SHP77 (cell line): ENCODE measurements at places on chromosomes 5 and 9.

- DNase-seq, result no peak
These were observed 5.7 kb downstream of the CDO1 start for GRCh38 chr5:115810761-115811160.

- DNase-seq, result no peak
These were observed 137.1 kb upstream of the ZNF366 start for GRCh38 chr5:72644296-72644695.

DNA sequence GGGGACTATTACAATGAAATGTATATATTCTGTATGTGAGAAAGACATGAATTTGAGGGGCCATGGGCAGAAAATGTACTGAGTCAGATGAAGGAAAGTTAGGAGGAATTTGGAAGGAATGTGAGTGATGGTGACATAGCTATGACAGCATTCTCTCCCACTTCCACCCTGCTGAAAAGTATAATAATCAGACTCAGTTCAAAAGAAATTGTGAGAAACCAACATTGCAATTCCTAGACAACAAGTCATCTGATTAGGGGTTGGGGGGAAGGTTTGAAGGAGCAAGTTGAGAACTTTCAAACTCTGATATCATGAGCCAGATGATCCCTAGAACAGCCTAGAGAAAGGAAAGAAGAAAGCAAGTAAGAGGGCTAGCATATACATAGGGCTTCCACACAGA is 370.6 kb downstream of the DMRTA1 start:
- no peak for DNase-seq

DNA sequence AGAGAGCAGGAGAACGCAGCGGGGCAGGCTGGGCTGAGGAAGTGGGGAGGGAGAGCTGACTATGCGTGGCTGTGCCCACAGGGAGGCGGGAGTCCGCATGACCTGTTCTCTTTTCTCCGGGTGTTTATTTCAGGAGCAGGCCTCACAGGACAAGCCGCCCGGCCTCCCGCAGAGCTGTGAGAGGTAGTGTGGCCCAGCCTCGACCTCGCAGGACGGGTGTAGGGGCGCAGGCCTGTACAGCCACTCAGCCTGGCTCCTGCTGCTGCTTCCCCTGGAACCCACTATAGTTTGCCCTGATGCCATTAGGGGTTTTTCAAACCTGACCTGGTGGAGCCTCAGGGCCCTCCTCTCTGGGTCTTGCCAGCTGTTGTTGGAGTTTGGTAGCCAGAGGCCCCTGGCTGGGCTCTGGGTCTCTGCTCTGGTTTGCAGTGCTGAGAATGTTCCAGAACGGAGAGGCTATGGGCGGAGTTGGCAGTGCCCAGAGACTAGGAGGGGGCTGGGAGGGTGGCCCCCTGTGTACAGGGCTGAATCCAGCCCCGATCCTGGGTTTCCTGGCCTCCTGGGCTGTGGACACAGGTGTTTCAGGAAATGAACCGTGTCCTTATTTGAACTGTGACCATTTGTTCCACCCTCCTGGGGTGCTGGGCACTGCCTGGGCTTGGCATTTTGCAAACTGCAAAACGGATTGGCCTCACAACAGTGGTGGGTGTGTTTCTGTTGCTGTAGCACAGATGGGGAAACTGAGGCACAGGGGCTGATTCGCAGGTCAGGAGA is 78.8 kb downstream of the WNK2 start:
- no peak for DNase-seq

DNA sequence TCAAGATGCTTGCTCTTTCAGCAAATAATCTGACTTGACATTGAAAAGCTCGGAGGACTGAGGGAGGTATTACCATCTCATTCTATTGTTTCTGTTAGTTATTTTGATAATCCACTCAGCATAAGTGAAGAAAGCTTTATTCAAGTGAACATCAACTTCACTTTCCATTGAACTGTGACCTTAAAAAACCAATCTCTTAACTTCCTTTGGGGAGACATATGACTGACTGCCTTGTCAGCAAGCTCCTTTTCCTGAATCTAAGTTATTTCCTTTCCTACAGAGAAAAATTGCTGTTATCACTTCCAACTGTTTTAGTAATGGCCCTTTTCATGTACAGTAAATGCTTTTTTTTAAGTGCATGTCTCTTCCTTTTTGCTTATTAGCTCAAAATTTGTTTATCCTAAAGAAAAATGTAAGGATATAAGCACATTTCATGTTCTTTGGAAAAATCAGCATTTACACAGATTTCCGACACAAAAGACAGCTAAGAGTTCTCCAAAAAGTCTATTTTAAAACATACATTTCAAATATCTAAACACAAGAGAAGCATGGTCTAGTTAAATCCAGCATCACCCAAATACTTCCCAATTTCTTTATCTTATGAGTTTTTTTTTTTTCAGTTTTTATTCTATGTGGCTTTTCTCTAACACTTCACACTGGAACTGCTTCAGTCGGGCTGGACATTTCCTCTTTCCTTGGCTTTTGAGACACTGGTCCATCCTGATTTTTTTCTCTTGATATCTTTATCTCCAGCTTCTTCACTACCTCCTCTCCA is 117.9 kb upstream of the DAB2 start:
- no peak for DNase-seq

GRCh38 chr9:82498541-82499317 is 510.2 kb downstream of the SPATA31D1 start:
- no peak for DNase-seq

DNA sequence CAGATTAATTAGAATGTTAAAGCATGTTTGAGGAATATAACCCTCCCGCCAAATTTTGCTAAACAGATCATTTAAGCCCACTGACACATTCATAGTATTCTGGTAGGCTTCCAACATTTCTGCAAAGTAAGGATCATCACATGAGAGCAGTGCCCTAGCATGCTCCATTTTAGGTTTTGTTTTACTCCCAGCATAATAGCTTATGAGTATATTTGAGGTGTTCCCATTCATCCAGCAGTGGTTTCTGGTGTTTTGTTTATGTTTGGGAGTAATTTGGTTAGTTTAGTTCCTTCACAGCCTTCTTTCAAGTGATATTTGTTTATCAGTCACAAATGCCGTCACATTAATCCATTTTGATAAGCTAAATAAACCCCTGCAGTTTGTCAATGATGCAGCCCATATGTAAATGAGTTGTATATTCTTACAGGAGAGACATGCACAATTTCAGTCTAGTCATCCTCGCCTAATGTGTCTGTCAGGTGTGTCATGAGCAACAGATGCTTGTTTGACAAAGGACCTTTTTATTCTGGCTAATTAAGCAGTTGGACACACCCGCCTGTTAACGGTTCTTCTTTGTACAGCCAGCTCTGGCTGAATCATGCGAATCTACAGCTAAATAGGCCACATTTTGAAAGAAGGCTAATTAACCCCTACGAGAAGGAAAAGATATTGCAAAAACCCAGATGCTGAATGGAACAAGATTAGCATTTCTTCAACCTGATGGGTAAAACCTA is 124.4 kb downstream of the RFX3 start:
- DNase-seq, result no peak

DNA sequence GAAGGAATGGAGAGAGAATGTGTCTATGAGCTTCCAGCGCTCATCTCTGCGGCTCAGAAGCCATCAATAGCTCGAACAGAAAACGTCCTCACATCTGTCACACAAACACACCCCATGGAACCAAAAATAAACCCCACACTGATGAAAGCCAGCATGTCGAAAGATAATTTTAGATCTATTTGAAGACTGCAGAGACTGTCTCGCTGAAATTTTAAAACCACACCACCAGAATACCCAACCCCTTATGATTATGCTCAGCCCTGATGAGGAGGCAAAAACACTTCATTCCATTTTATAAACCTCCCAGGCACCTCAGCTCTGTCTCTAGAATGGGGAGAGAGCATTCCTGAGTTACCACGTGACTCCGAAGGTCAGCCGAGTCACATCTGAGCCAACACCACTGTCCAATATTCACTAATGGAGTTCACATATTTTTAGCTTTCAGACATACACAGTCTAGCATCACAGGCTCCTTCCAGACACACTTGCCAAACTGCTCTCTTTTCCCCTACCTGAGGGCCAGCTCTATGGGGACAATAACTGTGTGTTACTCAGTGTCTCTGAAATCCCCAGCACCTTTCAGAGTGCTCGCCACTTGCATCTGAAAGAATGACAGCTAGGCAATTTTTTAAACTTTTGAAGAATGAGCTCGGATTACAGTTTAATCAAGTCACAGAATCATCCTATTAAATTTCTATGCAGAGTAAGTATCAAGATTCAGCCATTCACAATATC is 63.2 kb downstream of the SERINC5 start:
- DNase-seq, result no peak

GRCh38 chr5:139454568-139455290 is 7.8 kb downstream of the ECSCR start:
- no peak for DNase-seq

GRCh38 chr9:128805661-128806060 is 12.6 kb upstream of the ENDOG start:
- DNase-seq, result no peak

DNA sequence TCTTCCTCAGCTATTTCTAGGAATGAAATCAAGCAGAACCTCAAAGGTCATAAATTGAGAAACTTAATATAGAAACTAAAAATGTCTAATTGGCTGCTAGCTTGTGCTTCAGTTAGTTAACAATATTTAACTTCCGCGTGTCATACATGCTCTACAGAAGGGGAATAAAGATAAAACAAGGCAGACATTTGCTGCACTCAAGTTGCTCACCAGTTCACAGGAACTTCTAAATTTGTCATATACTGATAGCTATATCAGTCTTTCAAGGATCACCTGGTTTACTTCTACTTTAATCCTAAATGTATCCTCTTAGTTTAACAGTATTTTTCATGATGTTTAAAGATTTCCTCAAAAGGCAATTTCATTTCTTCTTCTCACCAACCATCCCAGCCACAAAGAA is 8.4 kb downstream of the CCNH start:
- DNase-seq, result no peak

GRCh38 chr5:40172721-40173120 is 507.0 kb upstream of the PTGER4 start:
- no peak for DNase-seq

- DNase-seq, result no peak
These were observed 800.9 kb downstream of the CDH9 start for GRCh38 chr5:26237489-26237888.

DNA sequence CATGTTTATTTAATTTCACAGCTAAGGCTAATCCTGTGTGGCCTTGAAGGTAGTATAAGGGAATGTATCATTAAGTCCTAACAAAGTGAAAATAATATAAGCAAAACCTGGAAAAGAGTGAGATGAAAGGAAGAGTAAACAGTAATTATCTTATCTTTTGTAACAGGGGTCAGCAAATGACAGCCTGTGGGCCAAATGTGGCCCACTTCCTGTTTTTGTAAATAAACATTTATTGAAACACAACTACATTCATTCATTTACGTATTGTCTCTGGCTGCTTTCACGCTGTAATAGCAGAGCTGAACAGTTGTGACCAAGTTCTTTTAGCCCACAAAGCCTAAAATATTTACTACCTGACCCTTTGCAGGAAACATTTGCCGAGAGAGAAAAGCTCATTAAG is 78.4 kb upstream of the HTR4 start:
- no peak for DNase-seq

DNA sequence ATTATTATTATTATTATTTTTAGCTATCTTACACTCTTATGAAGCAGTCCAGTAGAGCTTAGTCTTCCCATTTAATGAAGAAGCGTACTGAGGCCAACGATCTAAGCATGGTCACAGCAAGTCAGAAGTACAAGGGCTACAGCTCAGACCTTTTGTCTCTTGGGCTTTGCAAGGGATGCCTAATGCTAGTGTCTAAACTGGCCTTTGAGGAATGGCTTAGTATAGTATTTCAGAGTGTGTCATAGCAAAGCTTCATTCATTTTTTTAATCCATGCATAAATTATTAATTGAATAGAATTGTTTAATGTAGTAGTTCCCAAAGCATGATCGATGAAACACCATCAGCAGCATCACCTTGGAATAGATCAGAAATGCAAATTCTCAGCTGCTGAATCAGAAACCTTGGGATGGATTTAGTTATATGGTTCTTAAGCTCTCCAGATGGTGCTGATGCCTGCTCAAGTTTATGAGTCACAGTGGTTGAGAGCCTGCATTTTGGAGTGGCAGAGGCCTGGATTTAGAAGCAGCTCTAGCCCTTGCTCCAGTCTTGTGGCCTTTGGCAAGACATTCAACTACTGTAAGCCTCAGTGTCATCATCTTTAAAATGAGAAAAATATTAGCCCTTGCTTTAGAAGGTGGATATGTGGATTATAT is 6.1 kb downstream of the IL12B start:
- no peak for DNase-seq

DNA sequence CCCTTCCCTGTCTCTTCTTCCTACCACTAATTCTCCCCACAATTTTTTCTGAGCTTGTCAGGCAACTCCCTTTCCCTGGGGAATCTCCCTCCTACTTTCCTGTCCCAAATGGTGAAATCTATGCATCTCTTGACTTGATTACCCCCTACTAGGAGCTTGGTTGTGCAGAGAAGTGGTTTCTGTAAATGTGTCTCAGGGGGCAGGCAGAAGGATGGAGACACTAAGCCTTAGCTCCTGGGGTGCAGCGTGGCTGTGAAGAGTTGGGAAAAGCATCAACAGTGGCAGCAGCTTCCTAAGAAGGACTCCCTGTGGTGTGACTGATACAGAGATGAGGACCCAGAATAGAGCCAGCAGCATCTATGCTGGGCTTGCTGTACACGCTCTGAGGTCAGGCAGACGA is 62.3 kb downstream of the NRG2 start:
- DNase-seq, result no peak

GRCh38 chr9:108196332-108197007 is 659.3 kb downstream of the ACTL7B start:
- DNase-seq, result no peak

DNA sequence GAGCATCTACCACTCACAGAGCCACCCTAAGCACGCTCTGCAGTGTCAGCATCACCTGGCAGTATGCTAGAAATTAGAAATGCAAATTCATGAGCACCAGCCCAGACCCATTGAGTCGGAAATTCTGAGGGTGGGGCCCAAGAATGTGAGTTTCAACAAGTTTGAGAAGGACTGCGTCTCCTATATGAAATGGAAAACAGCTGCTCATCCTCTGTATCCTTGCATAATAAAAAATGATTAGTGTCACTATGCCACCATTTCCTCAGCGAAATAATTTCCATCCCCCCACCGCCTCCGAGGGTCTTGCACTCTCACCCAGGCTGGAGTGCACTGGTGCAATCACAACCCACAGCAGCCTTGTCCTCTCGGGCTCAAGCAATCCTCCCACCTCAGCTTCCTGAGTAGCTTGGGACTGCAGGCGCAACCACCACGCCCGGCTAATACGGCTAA is 1.3 kb upstream of the IQGAP2 start:
- no peak for DNase-seq
